ENCODE measurements at places on chromosomes 12 and 14.

DNA sequence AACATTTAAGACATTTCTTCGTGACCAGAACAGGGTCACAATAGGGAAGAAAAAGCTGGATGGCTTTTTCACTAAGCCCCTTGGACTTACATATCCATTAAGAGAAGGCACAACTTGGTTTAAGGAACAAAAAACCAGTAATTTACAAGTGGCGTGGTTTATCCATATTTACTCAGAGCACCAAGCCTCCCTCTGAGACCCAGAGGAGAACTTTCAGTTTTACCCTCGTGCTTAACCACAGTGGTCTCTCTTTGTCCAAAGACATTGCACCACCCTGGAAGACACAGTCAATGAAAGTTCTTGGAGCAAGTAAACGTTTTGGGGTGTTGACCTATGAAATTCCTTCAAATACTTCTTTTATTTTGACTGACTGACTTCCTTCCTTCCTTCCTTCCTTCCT is 52.5 kb downstream of the SSPN start:
- no peak for DNase-seq

DNA sequence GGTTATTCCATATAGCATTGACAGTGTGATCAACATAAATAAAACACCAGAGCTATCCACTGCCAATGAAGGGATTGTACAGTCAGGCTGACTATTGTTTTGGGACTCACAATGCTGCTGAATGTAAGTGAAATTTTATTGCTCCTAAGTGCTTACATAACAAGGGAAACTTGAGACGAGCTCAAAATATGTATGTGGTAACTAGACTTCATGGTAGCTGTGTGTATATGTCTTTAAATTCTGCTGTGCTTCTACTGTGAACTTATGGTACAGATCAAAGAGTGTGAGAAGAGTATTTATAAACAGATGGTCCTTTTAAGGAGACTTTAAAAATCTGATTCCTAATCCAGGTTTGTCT is 6.9 kb downstream of the FLRT2 start:
- no peak for DNase-seq

- no peak for DNase-seq
Measured at GRCh38 chr14:58119381-58119780, 32.6 kb downstream of the ARMH4 start.

- no peak for DNase-seq
Measured at GRCh38 chr14:90671382-90672234, 144.6 kb downstream of the TTC7B start.

- DNase-seq, result no peak
Measured at GRCh38 chr12:64813723-64814122, 10.7 kb upstream of the TBC1D30 start.

DNA sequence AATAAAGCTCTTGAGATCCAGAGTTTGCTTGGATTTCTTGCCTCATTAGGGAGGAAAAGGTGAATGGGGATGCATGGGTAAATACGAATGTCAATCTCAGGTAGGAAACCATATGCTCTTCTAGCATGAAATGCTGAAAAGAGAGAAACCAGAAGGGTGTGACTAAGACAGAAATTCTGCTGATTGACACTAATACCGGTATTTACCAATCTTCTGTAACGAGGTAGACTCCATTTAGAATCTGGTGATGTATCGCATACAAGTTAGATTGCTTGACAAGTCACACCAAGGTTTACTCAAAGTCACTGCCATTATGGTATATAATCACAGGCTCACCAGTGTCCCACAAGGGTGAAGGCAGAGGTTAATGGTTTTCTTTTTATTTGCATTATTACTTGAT is 337.9 kb downstream of the NRXN3 start:
- DNase-seq, result no peak

GRCh38 chr12:123529686-123530085 is 3.8 kb downstream of the RILPL1 start:
- DNase-seq, result no peak

DNA sequence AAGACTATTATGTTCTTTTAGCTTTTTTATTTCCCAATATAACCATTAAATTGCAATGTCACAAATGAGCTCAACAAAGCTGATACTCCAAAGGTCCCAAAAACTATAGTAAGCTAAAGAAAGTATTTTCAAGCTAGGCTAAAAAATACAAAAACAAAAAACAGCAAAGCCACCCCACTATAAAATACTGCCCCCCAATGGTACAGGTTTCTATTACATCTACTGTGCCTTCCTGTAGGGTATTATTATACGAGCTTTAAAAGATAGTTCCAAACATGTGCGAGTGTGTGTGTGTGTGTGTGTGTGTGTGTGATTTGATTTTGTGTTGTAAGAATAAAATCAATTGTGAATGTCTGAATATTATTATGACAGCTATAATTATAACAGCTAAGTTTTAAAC is 1.1 kb downstream of the IFNG start:
- peak; percentile 4 for DNase-seq

GRCh38 chr14:41476526-41476925 is 130.2 kb upstream of the LRFN5 start:
- DNase-seq, result no peak

DNA sequence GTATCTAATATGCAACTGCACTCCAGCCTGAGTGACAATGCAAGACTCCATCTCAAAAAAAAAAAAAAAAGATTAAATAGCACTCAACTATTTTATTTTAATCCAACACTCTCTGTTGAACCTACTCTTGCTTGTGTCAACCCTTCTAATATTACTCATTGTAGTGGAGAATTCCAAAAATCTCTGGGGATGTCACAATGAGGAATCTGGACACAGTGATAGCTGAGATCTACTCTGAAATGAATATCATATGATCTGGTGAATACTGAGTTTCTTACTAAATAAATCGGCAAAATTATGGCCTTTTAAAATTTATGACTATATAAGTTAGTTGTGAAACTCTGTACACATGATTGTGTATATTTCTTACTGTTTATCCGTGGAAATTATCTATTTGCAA is 418.2 kb downstream of the BCAT1 start:
- no peak for DNase-seq

DNA sequence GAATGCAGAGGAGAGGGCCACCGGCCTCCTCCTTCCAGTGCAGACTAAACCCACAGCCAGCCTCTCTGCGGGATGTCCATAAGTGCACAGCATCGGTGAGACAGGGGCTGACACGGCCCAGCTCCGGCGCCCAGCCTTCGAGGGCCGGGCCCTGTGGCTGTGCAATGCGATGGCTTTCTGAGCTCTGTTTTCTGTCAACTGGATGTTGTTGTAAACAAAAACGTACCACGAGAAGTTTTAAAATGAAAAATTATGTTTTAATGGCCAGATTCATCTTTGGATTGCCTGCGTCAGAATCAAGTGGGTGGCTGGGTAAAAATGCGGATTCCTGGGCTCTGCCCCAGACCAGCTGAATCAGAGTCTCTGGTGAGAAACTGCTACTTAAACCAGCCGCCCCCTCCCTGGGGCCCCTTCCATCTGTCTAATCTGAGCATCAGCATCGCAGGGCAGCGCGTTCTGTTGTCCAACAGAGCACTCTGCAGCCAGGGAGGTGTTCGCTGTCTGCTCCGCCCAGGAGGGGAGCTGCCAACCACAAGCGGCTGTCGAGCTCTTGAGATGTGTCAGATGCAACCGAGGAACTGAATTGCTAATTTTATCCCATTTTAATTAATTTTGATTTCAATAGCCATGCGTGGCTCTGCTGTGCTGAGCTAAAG is 133.4 kb downstream of the RFLNA start:
- DNase-seq, result no peak

Measured in CD4-positive, alpha-beta T cell treated with Interferon gamma for 1 hour (primary cell).